ENCODE measurements at places on chromosomes 5 and 9.

GRCh38 chr5:154298065-154298464, 107.5 kb downstream of the GALNT10 start:
- no peak for DNase-seq

DNA sequence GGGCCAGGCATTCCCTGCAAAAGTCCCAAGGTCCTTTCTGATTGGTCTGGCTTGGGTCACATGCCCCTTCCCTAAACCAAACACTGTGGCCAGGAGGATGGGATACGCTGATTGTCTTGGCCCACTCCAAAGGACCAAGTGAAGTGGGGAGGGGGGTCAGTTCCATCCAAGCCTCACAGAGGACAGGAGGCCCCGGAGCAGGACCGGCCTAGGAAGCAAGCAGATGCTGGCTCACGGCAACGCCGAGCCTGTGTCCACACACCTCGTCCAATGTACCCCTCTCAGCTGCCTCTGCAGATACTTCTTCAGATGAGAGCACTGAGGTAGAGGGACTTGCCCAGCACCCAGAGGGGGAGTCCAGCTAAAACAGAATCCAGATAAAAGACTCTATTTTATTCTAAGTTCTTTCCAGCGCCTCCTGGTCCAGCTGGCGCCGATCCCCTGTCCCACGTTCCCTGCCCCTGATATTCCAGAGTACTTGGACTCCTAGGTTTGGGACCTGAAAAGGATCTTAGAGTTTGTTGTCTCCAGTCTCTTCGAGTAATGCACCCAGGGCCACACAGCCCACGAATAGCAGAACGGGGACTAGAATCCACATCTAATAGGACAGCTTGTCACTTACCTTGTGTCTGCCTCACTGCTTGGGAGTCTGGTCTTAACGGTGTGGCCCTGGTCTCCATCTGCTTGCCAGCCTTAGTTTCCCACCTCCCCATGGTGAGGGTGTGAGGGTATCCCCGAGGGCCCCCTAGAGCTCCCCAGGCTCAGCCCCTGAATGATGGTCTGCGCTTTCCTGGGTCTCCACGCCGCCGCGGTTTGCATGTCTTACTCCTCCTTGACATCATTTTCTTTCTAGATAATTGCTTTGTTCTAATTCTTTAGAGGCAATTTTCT, 72.4 kb upstream of the UNC5A start:
- DNase-seq, result no peak

- no peak for DNase-seq
Measured at GRCh38 chr9:36251428-36251827, 6.8 kb downstream of the GNE start.

DNA sequence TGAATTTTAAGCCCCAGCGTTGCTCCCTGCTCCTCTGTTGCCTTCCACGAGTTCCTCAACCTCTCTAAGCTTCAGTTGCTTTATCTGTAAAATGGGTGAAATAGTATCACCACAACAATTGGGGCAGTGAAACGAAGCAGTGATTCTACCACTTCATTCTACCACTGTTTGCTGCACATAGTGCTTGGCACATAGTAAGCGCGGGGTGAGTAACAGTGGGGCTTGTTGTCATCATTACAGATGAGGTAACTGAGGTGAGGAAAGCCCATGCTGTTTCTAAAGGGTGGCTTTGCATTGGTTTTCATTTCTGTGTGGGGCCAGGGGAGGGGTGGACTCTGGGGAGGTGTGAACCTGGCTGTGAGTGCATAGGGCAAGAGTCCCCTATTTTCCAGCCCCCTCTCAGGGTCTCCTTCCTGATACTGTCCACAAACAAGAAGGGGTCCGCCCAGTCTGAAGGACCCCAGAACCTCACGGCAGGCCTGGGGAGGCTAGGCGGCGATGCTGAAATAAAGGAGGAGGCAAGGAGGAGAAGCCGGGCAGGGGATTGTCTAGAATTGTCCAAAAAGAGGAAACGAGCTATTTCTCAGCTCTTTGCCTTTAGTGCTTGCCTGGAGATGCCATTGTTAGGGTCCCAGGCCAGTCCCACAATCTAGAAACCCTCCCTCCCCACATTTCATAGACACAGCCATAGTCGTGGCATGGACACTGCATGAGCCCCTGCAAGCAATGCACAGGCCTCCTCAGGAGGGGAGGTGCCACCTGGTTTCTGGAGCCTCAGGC, 65.6 kb downstream of the IL6ST start:
- no peak for DNase-seq

- DNase-seq, result no peak
Measured at GRCh38 chr9:124017929-124018729, 6.6 kb downstream of the LHX2 start.

DNA sequence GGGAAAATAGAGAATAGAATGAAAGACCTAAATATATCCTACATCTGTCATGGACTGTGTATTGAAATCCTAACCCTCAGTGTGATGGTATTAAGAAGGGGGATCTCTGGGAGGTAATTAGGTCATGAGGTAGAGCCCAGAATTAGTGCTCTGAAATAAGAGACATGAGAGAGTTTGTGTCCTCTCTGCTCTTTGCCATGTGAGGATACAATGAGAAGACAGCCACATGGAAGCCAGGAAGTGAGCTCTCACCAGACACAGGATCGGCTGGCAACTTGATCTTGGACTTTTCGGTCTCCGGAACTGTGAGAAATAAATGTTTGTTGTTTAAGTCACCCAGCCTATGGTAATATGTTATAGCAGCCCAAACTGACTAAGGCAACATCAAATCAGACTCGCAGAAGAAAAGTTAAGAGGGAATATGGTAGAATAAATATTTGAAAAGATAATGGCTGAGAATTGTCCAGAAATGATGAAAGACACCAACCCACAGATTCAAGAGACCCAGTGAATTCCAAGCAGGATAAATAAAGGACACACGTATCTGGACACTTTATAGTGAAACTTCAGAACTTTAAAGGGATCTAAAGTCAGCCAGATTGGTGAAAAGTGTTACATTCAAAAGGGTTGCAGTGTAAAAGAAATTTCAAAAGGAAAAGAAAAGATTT, 12.7 kb upstream of the SLC36A1 start:
- DNase-seq, result no peak

DNA sequence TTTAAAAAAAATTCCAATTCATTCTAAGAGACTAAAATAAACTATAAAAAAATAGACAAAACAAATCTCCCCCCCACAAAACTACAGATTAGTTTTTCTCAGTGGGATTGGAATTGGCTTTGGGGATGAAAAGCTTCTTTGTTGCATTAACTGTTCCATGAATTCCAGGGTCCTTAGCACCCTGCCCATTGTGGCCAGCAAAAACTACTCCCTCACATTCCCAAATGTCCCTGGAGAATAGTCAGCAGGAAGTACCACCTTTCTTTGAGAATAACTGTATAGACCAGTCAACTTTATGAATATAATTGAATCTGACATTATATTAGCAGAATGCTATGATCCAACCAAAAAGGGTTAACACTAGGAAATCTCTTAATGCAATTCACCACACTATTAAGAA, 147.9 kb downstream of the LPAR1 start:
- DNase-seq, result no peak

DNA sequence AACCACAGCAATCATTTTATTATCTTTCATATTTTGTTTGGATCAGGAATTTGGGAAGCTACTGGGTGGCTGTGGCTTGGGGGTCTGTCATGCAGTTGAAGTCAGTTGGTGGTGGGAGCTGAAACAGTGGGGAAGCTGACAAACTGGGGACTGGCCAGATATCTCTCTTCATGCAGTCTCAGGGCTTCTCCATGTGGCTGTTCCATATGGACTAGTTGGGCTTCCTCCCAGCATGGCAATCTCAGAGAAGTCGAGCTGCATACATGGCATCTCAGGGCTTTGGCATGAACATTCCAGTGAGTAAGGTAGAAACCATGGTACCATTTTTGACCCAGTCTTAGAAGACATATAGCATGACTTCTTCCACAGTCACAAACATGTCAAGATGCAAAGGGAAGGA, 274.8 kb downstream of the ENC1 start:
- DNase-seq, result no peak

DNA sequence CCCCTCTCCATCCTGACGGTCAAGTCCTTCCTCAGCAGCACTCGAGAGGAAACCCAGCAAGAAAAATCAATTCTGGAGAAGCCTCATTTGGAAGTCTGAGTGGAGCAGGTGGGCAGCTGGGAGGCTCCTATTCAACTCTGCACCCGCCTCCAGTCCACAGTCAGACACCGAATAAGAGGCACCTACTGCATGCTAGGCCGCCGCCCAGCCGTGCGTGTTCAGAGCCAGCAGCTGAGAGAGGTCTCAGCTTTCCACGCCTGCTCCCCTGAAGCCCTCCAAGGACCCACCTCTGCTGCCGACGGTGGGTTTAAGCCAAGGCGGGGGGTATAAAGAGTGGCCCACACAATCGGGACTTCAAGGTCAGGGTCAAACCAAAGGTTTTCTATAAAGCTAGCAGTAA, 41.9 kb downstream of the VAV2 start:
- no peak for DNase-seq

DNA sequence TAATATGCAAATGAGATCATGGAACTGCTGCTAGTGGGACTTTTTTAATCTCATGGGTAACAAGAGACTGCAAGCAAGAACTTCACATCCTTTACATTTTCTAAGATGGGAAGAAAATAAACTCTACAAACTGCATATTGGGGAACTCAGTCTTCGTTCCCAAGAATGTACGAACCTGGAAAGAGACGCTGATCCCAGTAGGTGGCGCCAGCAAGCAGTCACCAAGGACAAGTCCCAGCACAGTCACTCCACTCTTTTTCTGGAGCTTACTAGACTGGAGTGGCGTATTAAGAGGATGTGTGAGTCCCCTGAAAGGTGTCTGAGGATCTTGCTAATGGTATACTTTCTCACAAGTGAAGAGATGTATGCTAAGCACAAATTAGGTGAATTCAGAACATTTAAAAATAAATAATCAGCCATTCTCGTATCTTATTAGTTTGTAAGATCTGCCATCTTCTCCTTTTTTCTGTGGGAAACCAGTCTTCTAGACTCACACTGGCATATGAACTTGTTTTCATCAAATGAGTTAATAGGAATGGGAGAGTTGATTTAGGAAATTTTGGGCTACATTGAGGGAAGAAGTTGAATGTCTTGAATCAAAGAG, 16.0 kb upstream of the PUM3 start:
- no peak for DNase-seq

DNA sequence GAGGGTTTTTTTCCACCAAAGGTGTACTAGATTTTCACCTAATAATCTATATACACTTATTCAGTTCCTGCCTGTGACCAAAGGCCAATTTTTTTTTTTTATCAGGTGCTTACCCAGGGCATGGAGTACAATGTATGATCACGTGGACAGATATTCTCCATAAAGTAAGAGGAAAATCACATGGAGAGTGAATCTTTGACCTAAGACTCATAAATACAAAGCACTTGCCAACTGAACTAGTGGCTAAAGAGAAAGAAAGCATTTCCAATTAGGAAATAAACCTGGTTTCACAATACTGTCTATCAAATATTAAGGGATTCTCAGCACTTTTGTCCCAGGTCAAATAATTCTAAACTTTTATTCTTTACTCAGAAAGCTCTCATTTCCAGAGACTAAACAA, 33.0 kb upstream of the CEP120 start:
- no peak for DNase-seq

GRCh38 chr9:20636888-20637440, 14.7 kb upstream of the MLLT3 start:
- DNase-seq, result no peak

GRCh38 chr5:5726401-5726800, 303.9 kb downstream of the ICE1 start:
- DNase-seq, result no peak

GRCh38 chr9:129500161-129500862, 120.6 kb downstream of the C9orf50 start:
- no peak for DNase-seq

DNA sequence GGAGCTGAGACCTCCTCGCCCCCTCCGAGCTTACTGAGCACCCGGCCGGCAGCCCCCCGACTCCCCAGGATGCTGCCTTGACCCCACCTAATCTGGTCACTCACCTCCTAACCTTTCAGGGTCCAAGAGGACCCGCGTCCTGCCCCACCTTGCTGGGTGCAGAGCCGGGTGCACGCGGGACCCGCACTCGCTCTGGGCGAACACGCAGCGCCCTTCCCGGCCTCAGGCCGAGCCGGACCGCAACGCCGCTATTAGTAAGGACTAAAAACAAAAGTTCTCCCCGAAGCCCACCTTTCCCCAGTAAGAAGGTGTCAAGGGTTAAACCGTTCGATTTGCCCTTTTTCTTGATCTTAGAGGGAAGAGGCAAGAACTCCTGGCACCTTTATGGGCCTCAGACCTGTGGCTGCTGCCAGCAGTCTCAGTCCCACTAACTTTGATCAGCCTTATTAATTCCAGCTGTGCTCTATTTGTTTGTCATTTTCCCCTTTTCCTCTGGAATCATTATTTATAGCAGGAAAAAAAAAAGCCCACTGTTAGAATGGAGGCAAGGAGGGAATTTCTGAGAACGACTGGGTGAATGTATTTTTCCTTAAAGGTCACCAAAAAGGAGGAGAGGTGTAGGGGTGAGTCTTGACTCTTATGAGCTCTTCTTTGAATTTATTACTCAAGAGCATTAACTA, 10.5 kb downstream of the IRX2 start:
- no peak for DNase-seq

- DNase-seq, result no peak
Measured at GRCh38 chr5:44389090-44389822, at the start of gene FGF10. TSS of gene FGF10 (minus strand) at chr5:44389420. CDS start at chr5:44388682, 738 bp downstream.

GRCh38 chr5:59724482-59725391, 168.8 kb downstream of the PDE4D start:
- DNase-seq, result no peak

DNA sequence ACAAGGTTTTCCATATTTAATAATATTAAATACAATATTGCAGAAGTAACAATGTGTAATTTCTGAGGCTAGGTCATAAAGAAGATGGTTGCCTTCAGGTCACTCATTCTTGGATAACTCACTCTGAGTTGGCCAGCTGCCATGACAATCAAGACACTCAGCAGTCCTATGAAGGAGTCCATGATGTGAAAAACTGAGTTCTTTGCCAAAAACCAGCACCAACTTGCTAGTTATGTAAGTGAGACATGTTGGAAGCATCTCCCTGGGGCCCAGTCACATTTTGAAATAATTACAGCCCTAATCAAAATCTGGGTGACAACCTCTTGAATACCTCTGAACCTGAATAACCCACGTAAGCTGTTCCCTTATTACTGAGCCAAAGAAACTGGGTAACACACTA, 453.2 kb downstream of the CDH18 start:
- no peak for DNase-seq

All from activated T-helper 1 cell treated with anti-CD3 and anti-CD28 coated beads, Interleukin-2, amount 50 U/mL, for 16 hours (primary cell).